Spleen (tissue), 13 donors: ENCODE measurements at places on chromosomes 12 and 14. TPM values are rescaled to one million over a fixed set of nuclear protein-coding genes. Genes with fewer than 3 reads are reported as not detected.

DNA sequence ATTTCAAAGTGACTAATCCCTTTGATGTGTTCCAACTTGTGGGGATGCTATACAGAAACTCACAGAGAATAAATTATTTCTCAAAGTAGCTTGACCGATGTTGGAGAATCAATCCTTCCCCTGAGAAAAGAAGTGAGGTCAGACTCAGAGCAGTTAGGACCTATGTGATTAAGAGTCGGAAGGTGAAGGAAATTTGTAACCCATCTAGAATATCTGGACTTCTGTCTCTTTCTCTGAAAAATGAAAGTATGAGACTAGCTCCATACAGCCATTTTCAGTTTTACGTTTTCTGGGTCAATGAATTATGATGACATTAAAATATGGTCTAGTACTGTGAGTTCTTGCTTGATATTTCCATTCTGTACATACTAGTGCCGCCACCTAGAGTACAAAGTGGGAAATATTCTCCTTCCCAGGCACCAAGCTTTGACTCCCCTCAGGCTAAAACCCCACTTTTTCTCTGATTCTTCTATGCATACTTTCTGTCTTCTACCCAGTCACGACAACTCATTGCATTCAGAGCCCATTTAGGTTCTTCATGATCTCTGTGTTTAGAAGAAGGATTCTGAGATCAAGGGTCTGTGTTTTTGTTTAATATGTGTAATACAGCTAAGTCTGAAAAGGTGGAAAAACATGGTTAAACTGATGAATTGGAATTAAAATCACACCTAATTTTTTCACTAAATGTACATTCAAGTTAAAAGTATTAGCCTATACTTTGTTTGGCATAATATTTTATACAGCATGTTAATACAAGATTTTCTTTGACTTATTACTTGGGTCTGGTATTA is 6.9 kb upstream of the NTS start:
- H3K36me3 ChIP-seq = no peaks in the 10 kb centered on the region
- no peak overlapping the region for H3K4me3 ChIP-seq
- no peak overlapping the region for H3K27ac ChIP-seq
- H3K27me3 ChIP-seq = no peaks in the 10 kb centered on the region
- DNase-seq = no peak

DNA sequence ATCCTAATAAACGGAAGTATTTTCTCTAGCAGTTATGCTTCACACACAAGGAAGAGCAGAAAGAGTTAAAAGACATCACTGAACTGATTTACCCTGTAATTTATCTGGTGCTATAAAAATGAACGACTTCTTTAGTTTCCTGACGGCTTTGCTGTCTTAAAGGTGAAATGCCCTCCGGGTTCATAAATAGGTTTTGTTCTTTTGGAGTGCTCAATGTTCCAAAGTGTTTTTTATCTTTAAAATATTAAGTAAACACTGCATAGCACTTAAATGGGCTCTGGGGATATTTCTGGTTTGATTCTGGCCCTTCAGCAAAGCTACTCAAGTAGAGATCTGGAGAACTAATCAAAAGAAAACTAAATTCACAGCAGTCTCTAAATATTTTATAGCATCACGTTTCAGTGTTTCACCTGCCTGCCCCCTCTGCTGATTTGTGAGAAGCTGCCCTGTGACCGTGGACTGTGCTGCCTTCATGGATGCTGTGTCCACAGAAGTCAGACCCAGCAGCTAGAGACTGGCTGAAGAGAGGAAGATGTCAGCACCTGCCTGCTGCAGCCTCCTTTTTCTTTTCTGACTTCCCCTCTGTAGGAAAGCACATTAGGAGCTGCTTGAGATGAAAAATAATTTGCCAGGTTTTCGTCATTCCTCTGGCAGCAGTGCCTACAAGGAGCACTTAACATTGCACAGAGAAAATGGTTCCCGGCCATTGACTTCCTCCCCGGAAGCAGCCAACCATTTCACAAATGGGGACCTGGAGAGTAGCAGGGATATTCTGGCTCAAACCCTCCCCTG is 205.1 kb upstream of the FSCB start:
- no peaks in the 10 kb centered on the region for H3K4me1 ChIP-seq
- no peak overlapping the region for H3K27ac ChIP-seq
- H3K36me3 ChIP-seq = no peaks in the 10 kb centered on the region
- DNase-seq = no peak
- no peaks in the 10 kb centered on the region for H3K27me3 ChIP-seq

DNA sequence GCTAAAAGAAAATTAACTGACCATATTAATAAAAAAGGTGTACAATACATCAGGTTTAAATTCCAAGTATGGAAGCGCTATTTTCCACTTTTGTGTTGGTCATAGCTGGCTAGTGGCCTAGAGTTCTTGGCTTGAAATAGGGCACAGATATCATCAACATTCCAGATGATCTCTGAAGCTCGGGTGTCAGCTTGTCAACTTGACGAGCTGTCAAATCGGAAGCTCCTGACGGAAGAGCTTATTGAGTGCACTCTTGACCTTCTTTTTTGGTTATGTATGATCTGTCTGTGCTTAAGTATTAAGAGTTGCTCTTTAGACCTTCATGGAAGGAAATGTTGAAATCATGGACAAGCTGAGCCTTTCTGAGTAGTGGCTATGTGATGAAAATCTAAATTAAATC is 177.9 kb downstream of the APAF1 start:
- no peaks in the 10 kb centered on the region for H3K27me3 ChIP-seq
- DNase-seq = no peak
- no peak overlapping the region for H3K4me3 ChIP-seq
- no peaks in the 10 kb centered on the region for H3K4me1 ChIP-seq

GRCh38 chr14:90641168-90641567 is 175.1 kb downstream of the TTC7B start:
- no peak overlapping the region for H3K4me3 ChIP-seq
- peaks cover 3% of the 10 kb centered on the region for H3K36me3 ChIP-seq
- no peak overlapping the region for H3K27ac ChIP-seq
- DNase-seq = no peak
- no peaks in the 10 kb centered on the region for H3K27me3 ChIP-seq

GRCh38 chr12:100368066-100368465 is 11.2 kb downstream of the SLC17A8 start:
- no peak overlapping the region for H3K27ac ChIP-seq
- H3K36me3 ChIP-seq = no peaks in the 10 kb centered on the region
- no peak for DNase-seq
- H3K4me1 ChIP-seq = no peaks in the 10 kb centered on the region
- H3K27me3 ChIP-seq = no peaks in the 10 kb centered on the region
- H3K4me3 ChIP-seq = no peak overlapping the region

- H3K36me3 ChIP-seq = no peaks in the 10 kb centered on the region
- DNase-seq = peak; percentile 35
- peaks cover 32% of the 10 kb centered on the region for H3K27me3 ChIP-seq
- no peak overlapping the region for H3K27ac ChIP-seq
- H3K4me1 ChIP-seq = peaks cover 9% of the 10 kb centered on the region
These were observed 16.2 kb upstream of the MYL2 start for GRCh38 chr12:110936367-110937103.

DNA sequence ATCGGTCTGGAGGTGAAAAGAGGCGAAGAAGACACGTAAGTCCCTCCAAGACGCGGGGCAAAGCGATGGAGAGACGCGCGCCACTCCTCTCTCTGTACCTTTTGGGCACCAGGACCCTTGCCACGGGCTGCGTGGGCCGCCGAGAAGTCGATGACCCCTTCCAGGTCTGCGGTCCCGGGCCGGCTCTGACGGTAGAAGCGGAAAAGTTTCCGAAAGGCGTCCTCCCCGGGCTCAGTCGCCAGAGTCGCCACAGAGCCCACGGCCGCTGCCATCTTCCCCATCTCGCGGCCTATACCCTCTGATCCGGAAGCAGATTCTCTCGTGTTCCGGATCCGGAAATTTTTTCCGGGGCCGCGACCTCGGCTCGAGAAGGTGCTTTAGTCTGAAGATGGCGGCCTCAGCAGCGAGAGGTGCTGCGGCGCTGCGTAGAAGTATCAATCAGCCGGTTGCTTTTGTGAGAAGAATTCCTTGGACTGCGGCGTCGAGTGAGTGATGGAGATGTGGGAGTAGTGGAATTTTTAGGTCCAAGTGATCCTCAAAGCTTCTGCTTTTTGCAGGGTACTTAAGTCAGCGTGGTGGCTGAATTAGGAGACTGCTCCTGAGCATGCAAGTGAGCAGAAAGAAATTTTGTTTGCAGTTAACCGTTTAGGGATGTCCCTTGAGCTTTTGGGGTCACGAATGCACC is at the start of the genes ALKBH1 and SLIRP:
Gene ALKBH1 (minus strand): TSS at position 300 of the 685 bp plus-strand sequence. CDS start 19 bp downstream, at position 281.
Gene SLIRP (plus strand): TSS at position 380 of the 685 bp plus-strand sequence. CDS start 9 bp downstream, at position 389.
- H3K27me3 ChIP-seq = no peaks in the 10 kb centered on the region
- peak within 1 kb of the TSS; percentile 73 for H3K27ac ChIP-seq
- H3K4me1 ChIP-seq = peaks cover 69% of the 10 kb centered on the region
- peaks cover 38% of the 10 kb centered on the region for H3K36me3 ChIP-seq

GRCh38 chr12:103353913-103354312 is 141.9 kb downstream of the C12orf42 start:
- no peaks in the 10 kb centered on the region for H3K27me3 ChIP-seq
- DNase-seq = no peak
- H3K36me3 ChIP-seq = no peaks in the 10 kb centered on the region

DNA sequence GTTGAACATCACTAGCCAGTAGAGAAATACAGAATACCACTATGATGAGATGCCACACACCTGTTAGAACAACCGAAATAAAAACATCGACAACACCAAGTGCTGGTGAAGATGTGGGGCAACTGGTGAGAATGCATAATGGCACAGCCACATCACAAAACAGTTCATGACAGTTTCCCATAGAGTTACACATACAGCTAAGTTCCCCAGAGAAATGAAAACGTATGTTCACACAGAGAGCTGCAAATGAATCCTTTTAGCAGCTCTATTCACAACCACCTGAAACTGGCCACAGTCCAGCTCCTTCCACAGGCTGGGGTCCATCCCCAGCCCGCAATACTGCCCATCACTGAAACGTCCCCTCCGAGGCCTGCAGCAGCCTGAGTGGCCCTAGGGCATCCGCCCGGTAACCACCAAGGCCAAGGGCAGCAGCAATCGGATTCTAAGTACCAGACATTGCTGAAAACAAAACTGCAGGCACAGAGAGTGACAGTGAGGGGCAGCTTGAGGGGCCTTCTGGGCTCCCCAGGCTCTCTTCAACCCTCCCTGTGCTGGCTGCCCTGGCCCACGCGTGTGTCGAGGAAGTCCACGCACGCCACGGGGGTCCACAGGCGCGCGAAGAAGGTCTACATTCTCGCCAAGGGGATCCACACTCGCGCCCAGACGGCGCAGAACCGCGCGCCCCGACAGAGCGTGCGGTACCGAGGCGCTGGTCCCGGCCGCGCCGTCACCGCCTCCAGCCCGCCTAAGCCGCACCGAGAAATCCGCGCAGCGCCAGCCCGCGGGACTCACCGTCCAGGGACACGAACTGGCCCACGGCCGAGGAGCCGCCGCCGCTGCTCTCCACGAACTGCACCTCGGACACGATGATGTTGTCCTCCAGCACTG is 903 bp downstream of the BRF1 start:
- H3K4me3 ChIP-seq = peak overlapping the region; percentile 72
- no peaks in the 10 kb centered on the region for H3K36me3 ChIP-seq
- no peak for DNase-seq

- H3K27me3 ChIP-seq = no peaks in the 10 kb centered on the region
- no peak for DNase-seq
- peaks cover 30% of the 10 kb centered on the region for H3K4me1 ChIP-seq
These were observed 3.7 kb downstream of the HIF1A start for GRCh38 chr14:61699027-61699426.

DNA sequence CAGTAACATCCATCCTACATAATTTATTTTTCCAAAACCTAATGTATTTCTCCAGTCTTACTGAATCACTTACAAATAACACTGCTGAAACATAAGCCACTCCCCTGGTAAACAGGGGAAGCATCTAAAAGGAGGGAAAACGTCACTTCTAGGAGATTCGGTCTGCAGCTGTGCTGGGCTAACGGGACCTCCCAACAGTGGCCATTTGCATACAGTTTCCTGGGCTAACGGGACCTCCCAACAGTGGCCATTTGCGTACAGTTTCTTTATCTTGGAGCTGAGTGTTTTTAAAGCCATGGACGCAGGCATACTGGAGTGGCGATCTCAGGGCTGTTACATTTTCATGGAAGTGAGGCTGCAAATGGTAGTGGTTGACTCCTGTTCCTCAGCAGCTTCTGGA is 242.9 kb downstream of the TMEM132D start:
- no peak overlapping the region for H3K4me3 ChIP-seq
- DNase-seq = no peak
- H3K36me3 ChIP-seq = no peaks in the 10 kb centered on the region
- H3K27ac ChIP-seq = no peak overlapping the region
- H3K27me3 ChIP-seq = no peaks in the 10 kb centered on the region

GRCh38 chr12:132444957-132445883 is 44.7 kb upstream of the FBRSL1 start:
- H3K36me3 ChIP-seq = no peaks in the 10 kb centered on the region
- DNase-seq = peak; percentile 96
- H3K27me3 ChIP-seq = peaks cover 3% of the 10 kb centered on the region
- H3K4me1 ChIP-seq = peaks cover 38% of the 10 kb centered on the region
- no peak overlapping the region for H3K4me3 ChIP-seq
- peak overlapping the region; percentile 86 for H3K27ac ChIP-seq

GRCh38 chr14:36874396-36875138 is 212.9 kb downstream of the PAX9 start:
- DNase-seq = no peak
- H3K36me3 ChIP-seq = no peaks in the 10 kb centered on the region
- H3K4me1 ChIP-seq = no peaks in the 10 kb centered on the region
- H3K27ac ChIP-seq = no peak overlapping the region
- H3K4me3 ChIP-seq = no peak overlapping the region

DNA sequence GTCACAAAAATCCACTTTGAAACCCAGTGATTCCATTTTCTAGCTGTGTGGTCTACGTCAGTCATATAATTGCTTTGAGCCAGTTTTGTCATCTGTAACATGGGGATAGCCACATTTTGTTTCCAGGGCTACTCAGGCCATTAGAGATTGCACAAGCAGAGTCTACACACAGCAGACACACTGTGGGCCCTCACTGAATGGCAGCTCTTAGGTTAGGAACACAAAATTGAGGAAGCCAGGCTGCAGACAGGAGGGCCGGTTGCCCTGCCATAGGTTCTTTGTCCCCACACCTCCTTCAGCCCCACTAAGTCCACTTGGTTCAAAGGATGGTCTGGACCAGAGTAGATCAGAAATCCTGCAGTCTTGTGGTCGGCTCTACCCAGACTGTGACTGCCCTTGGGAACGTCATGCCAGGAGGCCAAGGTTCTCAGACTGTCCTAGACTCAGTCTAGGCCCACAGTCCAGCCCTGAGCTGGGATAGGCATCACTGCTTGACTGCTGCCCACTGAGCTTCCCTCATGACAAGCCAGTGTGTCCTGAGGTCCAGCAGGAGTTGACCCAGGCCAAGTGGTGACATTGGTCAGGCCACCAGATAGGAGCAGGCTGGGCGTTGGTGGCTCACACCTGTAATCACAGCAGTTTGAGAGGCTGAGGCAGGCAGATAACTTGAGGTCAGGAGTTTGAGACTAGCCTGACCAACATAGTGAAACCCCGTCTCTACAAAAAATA is 3.8 kb upstream of the MYH7 start:
- H3K27me3 ChIP-seq = no peaks in the 10 kb centered on the region
- H3K27ac ChIP-seq = no peak overlapping the region
- no peak overlapping the region for H3K4me3 ChIP-seq
- no peaks in the 10 kb centered on the region for H3K4me1 ChIP-seq

- H3K27ac ChIP-seq = no peak overlapping the region
- H3K27me3 ChIP-seq = no peaks in the 10 kb centered on the region
- DNase-seq = no peak
- H3K36me3 ChIP-seq = no peaks in the 10 kb centered on the region
- no peak overlapping the region for H3K4me3 ChIP-seq
- no peaks in the 10 kb centered on the region for H3K4me1 ChIP-seq
These were observed 257.6 kb downstream of the ETNK1 start for GRCh38 chr12:22882559-22882958.

GRCh38 chr14:105508069-105508468 is 17.0 kb downstream of the TEDC1 start:
- DNase-seq = no peak
- no peaks in the 10 kb centered on the region for H3K27me3 ChIP-seq
- no peaks in the 10 kb centered on the region for H3K4me1 ChIP-seq
- no peak overlapping the region for H3K4me3 ChIP-seq

Gene ADCY6
- 5.7 TPM for polyA plus RNA-seq

Gene CDH24
- 6.3 TPM for polyA plus RNA-seq

Gene SMIM41
- 0.85 TPM for polyA plus RNA-seq

Gene CCDC60
- not detected for polyA plus RNA-seq
